ENCODE measurements at places on chromosomes 7 and 10.

DNA sequence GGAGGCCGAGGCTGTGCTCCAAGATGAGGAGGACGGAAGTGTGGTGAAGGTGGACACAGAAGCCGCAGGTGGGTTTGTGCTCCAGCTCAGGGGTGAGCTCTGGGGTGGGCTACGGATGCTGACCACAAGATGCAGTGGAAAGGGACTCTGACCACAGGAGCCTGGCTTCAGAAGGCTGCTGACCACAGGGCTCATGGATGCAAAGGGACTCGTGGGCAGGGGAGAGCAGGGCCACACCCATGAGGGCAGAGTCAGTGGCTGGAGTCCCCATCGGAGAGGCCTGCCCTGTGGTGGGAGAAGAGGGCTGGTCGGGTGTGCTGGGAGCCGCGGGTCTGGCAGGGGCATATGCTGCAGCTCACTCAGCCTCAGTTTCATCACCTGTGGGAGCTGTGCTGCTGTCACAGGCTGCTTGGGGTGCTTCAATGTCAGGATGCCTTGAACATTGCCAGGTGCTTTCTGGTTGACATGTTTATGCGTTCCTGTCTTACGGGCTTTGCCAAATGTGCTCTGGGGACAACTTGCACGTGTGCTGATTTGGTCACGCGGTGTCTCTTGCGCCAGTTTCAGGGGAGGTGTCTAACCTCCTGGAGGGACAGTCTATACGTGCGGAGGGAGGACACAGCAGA is 13.7 kb downstream of the SCART1 start:
- no peak for DNase-seq

DNA sequence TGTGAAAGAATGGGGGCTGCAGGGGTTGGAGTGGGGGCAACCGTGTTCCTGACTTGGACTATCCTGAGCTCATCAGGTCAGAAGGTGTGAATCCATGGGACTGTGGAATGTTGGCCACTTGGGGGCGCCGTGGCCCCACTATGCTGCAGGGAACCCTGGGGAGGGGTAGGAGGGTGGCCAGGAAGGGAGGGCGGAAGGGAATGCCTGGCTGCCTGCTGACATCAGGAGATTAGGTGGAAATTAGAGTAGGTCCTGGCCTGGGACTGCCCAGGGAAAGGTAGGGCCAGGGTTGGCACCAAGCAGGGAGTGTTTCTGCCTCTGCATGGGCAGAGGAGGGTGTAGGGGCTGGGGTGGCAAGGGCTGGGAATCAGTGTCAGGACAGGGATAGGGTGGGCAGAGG is 65.8 kb upstream of the PRSS58 start:
- DNase-seq = no peak

DNA sequence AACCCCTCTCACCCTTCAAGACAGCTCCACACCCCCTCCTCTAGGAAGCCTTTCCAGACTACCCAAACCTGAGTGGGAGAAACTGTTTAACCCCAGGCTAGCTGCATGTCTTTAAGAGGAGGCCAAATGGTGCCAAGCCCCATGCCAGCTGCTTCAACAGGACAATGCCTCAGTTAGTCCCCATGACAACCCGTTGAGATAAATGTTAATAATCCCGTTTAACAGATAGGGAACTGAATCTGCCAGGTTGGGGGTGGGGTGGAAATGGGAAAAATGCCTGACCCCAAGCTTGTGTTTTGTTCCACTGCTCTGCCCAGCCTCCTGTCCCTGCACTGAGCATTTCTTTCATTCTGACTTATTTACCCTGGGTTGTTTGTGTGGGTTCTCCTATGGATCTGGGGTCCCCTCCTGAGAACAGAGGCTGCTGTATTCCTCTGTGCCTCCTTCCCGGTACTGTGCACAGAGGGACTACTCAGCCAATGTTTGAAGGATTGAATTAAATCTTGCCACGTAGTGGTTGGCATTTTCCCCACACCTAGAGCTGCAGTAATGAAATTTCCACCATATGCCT is 452.6 kb upstream of the ZMIZ1 start:
- DNase-seq = no peak

DNA sequence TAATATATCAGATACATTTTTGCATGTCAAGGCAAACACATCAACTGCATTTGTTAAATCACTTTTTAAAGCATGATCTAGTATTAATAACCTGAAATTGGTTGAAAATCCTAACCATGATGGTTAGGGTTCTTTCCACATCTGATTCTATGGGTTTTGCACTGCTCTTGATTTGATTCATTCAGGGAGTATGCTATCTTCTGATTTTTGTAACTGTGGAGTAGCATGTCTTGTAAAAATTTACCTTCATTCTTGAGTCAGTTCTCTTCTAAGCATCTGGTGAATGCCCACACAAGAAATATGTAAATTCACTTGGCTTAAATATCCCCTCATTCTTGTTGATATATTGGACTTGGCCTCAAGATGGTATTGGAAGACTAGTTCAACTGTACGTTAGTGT is 178.7 kb downstream of the KLF6 start:
- no peak for DNase-seq

- no peak for DNase-seq
Observed at GRCh38 chr10:101207026-101207425, 22.2 kb downstream of the LBX1 start.

GRCh38 chr10:79097021-79097872 is 28.5 kb downstream of the ZMIZ1 start:
- no peak for DNase-seq

DNA sequence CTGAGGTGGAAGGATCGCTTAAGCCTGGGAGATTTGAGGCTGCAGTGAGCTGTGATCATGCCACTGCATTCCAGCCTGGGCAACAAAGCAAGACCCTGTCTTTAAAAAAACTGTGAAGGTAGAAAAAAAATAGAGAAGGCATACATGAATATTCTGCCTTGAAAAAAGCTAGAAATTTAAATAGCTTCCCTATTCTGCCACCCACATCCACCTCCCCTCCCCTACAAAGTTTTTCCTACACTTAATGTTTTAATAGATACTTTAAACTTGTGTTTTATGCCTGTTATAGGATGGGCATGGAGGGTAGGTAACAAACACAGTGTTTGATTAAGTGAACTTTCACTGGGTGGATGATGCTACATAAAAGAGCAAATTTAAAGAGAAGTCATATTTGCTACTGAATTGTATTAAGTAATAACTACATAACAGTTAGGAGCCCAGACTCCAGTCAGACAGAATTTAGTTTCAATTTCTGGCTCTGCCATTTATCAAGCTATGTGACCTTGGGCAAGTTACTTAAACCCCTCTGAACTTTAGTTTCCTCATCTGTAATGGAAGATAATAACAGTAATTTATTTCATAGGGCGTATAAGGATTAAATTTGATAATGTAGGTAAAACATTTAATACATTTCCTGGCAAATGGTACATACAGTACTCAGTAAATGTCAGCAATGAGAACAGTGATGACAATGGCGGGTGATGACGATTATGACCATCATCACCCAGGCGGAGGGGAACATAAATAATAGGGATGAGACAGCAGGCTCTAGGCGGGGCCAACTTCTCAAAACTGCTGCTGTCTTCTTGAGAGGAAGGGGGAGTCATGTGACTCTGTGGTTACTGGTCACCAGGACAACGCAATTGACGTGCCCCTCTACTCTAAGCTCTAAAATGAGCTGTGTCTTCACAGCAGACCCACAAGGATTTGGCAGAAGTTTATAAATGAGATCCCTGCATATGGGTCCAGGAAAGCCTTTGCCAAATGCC is 15.8 kb downstream of the DNMBP start:
- DNase-seq = no peak

GRCh38 chr7:67916571-67917436 is 920.2 kb downstream of the TYW1 start:
- no peak for DNase-seq

DNA sequence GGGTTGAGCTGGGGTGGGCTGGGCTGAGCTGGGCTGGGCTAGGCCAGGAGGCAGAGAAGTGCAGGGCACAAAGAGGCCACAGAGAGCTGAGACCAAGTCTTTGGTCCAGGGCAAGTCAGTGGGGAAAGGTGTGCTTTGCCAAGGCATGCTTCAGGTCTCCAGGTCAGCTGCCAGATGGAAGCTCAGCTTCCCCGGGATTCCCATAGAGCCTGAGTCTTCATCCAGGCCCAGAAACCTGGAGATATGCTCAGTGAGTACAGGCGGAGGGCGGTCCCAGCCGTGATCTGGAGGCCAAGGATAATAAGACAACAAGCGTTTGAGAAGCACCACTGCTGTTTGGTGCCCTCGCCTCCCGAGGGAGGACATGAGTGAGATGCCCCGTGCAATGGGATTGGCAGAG is 4.7 kb upstream of the CALN1 start:
- no peak for DNase-seq

GRCh38 chr7:67518580-67518979 is 521.9 kb downstream of the TYW1 start:
- peak; percentile 22 for DNase-seq

GRCh38 chr7:64884085-64884912 is 18.8 kb upstream of the ZNF273 start:
- DNase-seq = no peak

DNA sequence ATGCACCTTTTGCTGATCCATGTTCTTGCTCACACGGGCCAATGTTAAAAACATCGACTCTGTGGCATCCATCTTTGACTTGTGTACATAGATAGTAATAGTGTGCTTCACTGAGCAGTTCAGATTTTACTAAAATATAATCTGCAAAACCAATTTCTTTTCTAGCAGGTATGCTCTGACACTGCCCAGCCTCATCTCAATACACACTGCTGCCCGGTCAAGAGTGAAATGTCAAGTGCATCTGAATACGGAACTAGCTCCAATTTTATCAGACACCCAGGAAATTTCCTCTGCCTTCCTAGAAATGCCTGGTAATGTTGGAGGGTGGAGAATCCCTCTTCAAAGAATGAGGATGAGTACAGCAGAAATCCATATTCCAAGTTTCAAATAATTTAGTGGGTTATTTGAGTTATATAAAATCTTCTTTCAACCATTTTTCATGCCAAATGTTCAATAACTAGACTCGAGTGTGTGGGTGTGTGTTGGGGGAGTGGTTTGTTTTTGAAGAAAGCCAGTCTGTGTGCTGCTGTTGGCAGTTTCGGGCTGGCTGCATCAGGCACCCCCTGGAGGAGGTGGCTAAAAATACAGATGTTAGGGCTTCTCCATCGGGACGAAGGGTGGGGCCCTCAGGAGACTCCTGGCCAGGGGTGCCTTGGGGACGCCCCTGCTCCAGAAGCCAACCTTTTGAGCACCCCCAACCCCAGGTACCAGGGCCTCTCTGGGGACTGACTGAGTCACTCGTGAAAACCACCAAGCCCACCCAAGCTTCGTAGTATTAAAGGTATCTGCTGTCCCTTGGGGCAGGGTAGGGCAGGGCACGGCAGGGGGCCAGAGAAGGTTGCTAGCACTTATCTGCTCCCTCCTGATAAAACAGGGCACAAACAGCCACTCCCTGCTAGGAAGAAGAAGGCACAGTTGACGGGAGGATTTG is 15.4 kb downstream of the CTBP2 start:
- DNase-seq = peak; percentile 5

GRCh38 chr7:75040512-75040911 is 33.1 kb downstream of the RCC1L start:
- DNase-seq = no peak

DNA sequence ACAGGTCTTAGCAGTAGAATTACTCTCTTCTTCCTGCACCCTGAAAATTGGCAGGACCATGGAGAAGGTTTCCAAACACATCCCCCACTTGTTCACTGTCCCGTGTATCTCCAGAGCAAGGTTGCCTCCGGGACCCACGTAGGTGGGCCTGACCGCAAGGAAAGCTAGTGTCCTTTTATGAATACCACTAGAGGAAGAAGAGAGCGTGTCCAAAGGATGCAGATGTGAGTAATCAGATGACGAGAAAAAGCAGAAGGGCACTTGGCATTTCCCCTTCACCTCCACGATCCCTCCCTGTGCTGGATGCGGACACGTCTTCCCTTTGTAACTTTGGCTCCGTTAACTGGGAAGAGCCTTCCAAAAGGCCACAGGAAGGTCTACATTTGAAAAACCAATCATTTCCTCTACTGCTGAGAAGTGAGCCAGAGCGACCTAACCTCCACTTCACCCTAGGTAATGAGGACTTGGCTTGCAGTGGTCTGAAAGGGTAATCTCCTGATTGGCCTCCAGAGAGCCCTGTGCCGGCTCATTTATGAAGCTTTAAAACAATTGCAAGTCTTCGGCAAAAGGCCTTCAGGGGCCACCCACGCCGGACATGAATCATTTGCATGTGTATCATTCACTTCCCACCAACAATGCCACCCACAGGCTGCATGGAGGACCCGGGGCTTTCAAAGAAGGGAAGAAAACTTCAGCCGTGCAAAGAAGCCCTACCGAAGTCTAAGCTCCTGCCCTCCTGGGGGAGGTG is 55.4 kb downstream of the LYZL1 start:
- no peak for DNase-seq

DNA sequence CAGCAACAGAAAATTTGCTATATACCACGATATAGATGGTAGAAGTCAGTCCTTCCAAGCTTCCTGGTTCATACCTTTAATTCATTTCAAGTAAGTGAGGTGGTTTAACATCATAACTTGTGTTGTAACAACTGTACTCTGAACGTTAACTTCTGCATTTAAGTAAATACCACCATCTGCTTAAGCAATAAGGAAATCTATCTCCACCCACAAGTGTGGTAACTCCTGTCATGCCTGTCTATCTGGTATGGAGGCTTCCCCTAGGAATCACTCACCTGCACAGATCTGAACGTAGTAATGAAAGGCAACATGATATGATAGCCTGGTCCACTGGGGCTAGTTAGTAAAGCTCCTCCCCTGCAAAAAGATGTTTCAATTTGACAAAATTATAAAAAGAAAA is 2.3 kb downstream of the ERLIN1 start:
- DNase-seq = no peak

- DNase-seq = no peak
Observed at GRCh38 chr10:88346144-88346977, 236.8 kb downstream of the RNLS start.

- no peak for DNase-seq
Observed at GRCh38 chr7:28061824-28062196, 118.8 kb downstream of the JAZF1 start.

DNA sequence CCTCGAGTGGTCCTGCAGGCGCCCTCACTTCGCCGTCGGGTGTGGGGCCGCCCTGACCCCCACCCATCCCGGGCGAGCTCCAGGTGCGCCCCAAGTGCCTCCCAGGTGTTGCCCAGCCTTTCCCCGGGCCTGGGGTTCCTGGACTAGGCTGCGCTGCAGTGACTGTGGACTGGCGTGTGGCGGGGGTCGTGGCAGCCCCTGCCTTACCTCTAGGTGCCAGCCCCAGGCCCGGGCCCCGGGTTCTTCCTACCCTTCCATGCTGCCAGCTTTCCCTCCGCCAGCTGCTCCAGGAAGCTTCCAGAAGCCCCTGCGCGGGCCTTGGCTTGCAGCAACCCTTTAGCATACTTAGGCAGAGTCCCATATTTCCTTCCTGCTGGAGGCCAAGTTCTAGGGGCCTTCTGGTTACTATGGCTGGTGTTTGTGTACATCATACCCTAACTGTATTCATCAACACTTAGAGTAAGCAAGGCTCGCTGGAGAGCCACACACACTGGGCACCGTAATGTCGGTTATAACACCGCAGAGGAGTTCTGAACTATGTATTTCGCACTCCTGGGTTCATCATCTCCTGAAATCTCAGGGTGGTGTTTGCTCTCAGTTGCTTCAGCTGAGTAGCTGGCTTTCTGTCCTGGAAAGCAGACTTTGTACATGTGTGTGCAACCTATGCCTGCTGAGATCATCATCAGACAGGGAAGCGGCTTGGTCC is 471 bp downstream of the MGMT start:
- no peak for DNase-seq

- no peak for DNase-seq
Observed at GRCh38 chr7:124643311-124643811, 122.2 kb downstream of the GPR37 start.

GRCh38 chr7:21497072-21497471 is 45.8 kb upstream of the DNAH11 start:
- no peak for DNase-seq

Data from NCI-H345 (cell line).